ENCODE measurements at places on chromosomes 6 and 20.

DNA sequence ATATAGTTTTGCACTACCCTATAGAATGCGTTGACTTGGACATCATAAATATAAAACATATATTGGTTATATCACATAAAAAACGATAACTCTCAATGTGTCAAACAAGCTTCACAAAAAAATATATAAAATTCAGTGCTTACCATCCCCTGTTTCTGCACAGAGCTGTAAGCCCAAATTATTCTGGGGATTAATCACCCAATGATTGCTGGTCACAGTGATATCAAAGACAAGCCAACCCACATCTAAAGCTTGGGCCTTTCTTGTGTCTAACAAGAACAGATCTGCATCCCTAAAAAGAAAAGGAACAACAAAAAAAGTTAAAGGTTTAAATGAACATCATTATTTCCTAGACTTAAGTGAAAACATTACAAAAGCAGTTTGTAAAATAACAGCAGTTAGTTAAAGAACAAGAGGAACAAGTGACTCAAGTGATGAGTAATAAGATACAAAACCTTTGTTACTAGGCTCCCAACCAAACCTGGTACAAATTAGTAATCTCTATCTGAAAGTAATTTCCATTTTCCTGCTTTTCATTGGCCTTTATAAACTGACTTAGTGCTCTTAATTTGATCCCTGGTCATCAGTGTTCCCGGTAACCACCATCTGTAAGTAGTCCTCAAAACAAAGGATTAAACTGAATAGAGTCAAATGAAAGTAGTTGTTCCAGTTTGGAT, 81.1 kb downstream of the BMP5 start:
- DNase-seq = no peak

GRCh38 chr6:53499094-53499493, 45.8 kb downstream of the GCLC start:
- no peak for DNase-seq

DNA sequence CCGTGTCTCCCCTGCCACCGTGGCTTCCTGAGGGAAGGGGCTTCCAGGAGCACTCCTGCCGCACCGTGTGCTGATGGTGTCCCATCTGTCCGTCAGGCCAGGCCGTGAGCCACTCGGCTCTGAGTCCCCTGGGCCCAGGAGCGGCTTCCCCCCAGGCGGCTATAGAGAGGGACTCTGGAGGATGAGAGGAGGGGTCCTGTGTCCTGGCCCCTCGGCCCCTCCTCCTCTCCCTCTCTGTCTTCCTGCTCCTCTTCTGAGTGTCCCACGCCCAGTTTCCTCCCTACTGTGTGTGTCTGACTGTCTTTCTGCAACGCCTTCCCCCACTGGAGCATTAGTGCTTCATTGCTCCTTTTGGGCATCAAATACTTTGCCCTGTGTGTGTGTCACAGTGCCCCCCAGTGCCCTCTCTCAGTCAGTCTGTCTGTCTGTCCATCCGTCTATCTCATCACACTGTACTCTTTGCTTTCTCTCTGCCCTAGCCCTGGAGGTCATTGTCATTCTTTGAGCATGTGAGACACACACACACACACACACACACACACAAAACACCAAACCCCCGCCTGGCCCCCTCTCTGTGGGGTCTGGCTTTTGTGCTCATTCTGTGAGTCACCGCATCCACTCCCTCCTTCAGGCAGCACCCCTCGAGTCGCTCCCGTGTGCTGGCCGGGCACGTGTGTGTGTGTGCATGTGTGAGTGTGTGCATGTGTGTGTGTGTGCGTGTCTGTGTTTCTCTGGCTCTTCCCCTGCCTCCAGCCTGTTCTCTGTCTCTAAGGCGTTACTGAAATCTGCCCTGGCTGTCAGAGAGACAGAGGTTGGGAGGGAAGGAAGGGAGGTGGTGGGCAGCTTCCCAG, 71.9 kb downstream of the SRC start:
- DNase-seq = no peak

DNA sequence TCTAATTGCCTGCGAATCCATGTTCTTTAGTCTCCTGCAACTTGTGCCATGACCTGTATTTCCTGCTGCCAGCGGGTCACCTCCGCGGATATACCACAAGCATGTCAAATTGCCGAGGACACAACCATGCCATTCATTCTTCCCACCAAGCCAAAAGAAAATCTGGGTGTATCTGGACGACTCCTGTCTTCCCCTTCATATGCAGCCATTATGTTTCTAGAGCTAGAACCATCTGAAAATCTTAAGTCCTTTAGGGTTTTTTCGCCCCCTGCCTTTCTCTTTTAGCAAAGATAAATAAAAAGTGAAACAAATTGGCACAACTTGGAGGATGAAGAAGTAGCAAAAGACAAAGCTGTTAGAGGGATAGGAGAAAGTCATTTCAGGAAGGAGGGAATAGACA, 242.6 kb downstream of the ARID1B start:
- DNase-seq = peak; percentile 63

- DNase-seq = no peak
Measured at GRCh38 chr6:140912686-140913085, 1220.0 kb upstream of the GJE1 start.

DNA sequence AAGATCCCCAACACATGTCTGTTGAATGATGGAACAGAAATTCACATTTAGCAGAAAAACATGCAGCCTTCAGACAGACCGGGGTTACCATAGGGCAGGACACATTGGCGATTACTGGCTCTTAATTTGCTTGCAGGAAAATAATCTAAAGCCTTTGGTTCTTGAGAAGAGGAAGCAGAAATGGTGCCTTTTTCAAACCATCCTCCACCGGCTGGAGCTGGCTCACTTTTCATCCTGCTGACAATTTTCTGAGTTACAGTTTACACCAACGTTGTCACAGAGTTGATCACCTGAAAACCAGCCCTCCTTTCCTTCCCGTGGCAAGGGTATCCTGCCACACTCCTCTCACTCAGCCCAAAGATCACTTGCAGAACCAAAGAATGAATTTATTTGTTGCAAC, 32.6 kb downstream of the SF3B5 start:
- DNase-seq = no peak

DNA sequence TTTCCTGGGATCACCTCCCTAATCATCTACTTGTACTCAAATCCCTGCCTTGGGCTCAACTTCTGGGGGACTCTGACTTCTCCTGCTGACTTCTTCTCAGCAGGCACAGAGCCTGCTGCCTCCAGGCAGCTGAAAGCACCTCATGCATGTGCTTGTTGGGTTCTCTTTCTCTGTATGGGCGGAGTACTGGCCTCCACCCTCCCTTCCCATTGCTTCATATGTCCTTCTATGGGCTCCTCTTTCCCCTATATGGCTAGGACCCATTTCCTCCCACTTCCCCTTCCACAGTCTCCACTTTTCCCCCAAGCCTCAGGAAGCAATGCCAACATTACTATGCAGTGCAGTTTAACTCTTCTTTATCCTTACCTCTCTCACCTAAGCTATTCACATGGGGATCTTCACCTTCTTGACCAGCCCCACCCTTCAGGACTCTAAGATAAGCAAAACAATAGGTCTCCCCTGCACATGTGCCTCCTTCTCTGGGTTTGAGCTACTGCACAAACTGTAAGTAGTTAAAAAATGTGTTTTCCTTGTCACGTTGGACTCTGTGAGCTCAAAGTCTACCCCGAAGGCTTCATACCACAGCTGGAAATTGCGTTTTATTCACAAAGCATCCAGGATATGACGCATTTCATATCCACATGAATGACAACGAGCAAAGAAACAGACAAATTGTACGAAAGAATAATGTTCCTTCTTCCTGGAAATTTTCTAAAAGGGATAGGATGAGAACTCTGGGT, 93.7 kb downstream of the CDS2 start:
- DNase-seq = no peak

DNA sequence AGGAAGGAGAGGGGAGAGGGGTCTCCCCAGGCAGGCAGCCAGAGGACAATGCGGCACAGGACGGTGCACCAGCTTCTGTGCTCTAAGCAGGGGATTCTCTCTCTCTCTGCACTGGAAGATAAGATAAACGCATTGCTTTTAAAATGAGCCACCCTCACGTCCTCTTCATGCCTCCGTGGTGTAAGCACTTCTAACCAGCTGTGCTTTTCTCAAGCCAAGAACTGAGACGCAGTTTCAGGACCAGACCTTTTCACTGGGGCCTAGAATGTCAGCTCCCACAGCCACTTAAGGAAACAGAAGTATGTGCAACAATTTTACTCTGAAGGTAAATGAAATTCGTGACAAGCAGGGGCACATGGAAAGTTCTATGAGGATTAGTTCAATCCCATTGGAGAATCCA, 82.4 kb downstream of the PSMB1 start:
- no peak for DNase-seq

GRCh38 chr6:170210026-170210390, 80.9 kb downstream of the DLL1 start:
- DNase-seq = no peak

DNA sequence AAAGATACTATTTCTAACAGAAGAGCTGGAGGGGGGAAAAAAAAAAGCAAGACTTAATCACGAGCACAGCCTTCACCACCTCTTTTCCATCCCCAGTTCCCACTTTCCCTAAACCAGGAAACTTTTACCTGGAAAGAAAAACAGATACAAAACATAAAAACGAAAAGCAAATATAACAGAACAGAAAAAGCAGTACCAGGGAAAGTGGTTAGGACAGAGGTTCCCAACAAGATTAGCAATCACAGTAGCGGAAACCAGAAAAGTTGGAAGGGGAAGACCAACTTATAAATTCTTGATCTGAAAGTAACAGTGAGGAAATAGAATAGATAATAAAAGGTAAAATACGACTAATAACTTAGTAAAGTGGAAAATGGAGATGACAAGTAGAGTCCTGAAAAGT, 1.2 kb downstream of the DDX39B start:
- DNase-seq = no peak

GRCh38 chr6:73739096-73739495, 43.1 kb downstream of the CD109 start:
- peak; percentile 74 for DNase-seq

- peak; percentile 42 for DNase-seq
Measured at GRCh38 chr20:49676581-49677291, 36.9 kb downstream of the B4GALT5 start.

DNA sequence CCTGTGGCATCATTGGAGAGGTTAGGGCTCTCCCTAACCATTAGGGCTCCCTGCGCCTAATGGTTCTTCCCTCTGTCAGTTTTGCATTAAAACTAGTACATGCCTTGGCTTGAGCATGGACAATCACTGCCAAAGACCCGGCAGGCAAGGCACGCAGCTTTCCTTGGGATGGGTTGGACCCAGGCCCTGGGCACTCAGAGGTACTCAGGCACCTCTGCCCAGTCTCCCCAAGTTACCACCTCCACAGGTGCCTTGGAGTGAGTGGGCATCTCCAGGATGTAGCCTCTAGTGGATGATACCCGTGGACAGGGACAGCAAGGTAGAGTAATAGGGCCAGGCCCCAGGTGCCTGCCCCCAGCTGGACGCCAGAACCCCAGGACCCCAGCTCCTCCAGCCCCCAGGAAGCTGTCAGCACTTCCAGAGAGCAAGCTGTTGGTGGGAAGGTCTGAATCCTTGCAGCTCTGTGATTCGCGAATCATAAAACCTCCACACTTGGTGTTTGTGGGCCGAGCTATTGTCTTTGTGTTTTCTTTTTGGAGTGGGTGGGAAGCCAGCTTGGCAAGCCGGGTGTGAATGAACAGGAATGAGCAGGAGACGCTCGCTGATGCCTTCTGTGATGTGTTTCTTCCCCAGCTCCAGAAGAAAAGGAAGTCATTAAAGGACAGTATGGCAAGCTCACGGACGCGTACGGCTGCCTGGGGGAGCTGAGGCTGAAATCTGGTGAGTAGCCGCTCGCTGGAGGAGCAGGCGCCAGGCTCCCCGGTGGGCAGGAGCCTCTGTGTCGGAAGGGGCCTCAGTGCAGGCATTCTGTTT, 35.1 kb downstream of the SYNJ2 start:
- no peak for DNase-seq

GRCh38 chr6:168408504-168409136, 32.4 kb upstream of the SMOC2 start:
- no peak for DNase-seq

DNA sequence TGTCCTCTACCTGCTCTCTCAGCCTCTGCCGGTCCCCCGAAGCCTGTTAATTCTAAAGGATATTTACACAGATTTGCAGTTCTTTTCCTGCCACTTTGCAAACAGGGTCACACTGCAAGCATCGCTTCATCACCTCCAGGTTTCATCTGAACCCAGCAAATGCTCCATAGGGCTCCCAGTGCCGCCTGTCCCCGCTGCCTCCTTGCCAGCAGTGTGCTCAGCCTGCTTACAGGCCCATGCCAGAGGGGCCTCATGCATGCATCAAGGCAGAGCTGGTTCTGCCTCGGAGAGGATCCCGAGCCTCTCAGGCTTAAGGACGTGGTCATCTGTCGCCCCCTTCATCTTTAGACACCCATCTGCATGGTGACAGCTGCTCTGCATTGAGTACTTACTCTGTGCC, 10.5 kb downstream of the SIRPA start:
- DNase-seq = no peak

DNA sequence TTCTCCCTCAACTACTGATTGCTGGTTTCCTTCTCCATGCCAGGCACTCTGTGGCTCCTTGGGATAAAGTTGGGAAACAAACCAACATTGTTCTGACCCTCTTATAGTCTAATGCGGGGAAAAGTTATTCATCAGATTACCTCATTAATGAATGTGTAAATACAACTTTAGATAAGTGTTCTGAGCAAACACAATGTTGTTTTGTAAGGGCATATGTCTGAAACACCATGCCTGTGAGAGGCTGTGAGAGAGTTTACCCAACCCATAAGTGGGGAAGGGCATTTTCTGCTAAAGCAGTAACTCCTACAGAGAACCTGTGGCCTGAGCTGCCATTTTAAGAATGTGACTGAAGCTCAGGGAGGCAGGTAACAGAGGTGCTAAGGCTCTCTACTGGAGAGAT, 283.5 kb downstream of the KHDC1L start:
- DNase-seq = no peak

GRCh38 chr20:20837574-20838021, 125.2 kb upstream of the RALGAPA2 start:
- DNase-seq = peak; percentile 23

- no peak for DNase-seq
Measured at GRCh38 chr6:106628658-106629102, 618 bp downstream of the RTN4IP1 start.

DNA sequence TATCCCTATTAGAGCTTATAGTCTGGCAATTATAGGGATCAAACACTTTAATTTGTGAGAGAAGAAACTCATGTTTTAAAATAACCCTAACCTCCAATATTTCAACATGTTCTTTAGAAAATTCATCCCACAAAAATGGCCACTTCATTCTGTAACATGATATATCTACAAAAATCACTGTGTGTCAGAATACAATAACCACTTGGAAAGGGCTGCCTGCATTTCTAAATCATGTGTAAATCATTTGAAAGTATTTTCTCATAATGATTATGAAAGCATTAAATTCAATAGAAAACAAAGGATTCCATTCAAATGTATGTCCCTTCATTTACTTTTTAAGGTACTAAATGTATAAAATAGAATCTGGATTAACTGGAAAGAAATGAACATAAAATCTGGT, 101.4 kb upstream of the NHSL1 start:
- no peak for DNase-seq

All from B cell (primary cell).